ENCODE measurements at places on chromosomes 6 and 20.

DNA sequence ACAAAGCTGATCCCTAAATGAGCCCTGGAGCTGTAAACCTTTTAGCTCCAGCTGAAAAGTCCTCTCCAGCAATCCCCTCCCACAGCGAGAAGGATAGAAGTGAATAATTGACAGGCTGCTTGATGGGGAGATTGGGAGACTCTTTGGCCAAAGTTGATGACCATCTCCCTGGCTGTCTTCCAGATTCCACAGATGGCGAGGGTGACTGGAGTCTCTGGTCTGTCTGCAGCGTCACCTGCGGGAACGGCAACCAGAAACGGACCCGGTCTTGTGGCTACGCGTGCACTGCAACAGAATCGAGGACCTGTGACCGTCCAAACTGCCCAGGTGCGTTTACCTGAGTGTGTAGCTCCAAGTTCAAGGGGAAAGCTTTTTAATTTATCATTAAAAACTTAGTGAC is 67.3 kb downstream of the ISM1 start:
- no peak for DNase-seq

DNA sequence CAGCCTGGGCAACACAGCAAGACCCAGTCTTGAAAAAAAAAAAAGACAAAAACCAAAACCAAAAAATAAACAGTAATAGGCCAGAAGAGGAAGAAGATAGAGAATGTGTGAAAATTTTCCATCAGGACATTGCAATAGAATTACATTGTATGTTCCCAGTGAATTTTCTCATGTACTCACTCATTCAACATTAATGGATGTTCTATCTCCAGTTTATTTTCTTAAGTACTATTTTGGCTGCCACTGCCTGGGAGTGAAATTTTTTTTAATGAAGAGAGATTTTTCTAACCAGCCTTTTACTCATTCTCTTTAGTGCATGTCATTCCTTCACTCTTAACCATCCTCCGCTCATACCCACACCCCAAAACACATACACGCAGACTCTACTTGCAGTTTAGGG is 282.8 kb downstream of the ALDH8A1 start:
- no peak for DNase-seq

- no peak for DNase-seq
Observed at GRCh38 chr20:951384-952169, 35.4 kb upstream of the ANGPT4 start.

DNA sequence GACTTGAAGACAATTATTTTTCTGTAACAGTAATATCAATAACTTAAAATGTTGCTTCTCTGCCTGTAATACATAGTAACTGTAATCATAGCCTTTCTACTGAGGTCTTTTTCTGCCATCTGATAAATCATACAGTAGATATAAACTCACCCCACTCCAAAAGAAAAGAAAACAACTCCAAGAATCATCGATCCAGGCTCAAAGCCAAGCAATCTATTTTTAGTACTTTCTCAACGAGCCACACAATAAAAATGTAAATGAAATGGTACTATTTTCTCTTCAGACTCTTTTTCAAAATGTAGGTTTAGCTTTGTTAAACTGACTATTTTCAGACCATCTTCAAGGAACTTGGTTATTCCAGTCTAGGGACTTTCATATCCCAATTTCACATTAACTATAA is 493.3 kb downstream of the ADGRB3 start:
- DNase-seq = no peak

DNA sequence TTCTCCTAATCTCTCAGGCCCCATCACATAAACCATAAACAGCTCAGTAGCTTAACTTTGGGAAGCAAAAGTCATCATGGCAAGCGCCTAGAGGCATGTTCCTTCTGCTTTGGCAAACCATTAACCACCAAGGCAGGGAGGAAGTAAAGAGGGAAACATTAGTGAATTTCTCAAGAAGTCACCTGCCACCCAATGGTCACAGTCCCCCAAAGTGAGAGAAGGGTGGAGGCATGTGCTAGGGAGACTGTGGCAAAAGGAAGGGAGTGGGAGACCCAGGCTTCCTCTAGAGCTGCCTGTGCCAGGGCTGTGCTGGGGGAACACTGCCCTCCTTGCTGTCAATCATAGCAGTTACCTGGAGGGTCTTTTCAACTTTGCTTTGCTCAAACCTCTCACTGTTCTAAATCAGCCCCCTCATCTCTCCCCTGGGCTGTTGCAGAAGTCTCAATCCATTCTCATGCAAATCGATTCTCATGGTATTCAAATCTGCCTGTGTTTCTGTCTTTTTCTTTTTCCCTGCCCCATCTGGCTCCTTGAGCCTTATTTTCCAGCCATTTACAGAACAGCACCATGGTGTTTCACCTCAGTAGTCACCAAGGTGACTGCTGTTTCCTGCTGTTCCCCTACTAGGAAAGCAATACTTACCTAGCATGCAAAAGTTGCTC is 1.8 kb upstream of the RNF24 start:
- no peak for DNase-seq

DNA sequence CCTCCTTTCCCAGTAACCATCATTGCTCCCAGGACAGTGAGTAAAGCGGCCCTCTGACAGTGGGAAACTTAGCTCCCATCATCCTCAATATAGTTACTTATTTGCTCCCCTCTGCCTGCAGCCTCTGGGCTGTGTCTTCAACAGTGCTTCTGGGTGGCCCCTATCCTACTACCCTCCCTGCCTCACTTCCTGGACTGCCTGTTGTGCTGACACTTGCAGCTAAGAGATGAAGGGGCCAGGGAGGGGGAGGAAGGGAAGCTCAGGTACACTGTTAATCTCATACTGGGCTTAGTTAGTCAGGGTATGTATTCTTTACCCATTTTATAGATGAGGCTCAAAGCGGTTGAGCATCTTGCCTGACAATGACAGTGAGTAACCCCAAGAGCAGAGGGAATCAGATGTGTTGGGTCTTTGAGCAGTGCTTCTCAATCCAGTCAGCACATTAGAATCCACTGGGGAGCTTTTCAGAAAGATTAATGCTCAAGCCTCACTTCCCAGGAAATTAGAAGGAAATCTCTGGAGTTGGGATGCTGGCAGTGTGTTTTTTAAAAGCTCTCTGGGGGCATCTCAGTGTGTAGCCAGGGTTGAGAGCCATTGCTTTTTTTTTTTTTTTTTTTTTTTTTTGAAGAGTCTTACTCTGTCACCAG is 27.1 kb upstream of the KCNK5 start:
- no peak for DNase-seq

GRCh38 chr20:60095456-60095855 is 137.2 kb downstream of the CDH26 start:
- DNase-seq = no peak

DNA sequence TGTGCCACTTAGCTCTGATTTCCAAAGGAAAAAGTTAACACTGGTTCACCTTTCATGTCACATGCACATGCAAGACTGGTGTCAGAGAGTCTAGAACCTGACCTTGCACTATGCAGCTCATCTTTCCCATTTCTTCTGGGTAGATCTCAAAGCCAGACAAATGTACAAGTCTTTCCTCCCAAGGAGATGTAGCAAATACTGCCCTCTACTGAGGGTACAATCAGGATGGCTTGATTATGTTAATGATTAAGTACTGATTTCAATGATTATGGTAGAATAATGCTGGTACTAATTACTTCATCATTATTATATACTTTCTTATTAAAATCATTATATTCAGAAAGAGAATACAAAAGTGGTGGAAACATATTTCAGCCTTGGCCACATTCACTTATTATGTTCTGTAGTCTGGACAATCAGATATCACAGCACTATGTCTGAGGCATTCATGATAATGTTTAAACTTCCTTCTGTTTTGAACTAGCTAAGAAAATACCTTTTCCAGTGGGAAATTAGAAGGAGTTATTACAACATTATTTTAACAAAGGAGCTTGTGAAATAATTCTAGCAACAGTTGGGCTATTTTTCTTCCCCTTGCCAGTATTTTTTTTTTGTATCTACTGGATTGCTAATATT is 68.5 kb upstream of the FOXO3 start:
- DNase-seq = no peak

DNA sequence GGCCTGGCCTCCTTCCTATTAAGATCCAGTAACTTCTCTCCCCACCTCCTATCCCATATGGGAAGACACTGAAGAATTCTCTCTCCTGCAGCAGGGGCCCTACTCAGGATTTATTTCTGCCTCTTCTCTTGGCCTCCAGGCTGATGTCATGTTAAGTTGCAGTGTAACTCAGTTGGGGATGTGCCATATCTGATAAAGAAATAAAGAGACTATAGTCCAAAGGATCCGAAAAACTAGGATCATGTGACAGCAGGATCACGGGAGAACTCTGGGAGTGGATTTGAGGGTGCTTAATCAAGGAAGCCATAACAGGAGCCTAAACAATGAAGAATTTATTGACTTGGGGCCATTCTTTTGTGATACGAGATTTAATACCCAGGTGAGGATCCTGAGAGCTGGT is 38.5 kb upstream of the TGM6 start:
- no peak for DNase-seq

- no peak for DNase-seq
Observed at GRCh38 chr6:167748458-167749379, 78.0 kb upstream of the AFDN start.

DNA sequence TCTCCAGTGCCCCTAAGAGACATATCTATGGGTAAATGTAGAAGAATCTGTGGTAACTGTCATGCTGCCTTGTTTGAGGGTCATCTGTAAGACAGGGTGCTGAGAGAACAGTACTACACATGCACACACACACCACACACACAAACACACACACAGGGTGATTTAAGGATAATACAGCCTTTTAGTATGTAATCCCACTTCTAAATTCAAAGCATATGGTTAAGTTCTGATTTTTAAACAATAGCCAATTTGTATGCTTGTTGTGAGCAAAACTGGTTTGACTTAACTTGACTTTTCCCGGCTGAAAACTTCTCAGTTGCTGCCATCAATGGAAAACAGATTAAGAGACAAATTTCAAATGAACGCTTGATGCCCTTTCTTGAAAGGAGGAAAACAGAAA is 241.8 kb downstream of the ADGRG6 start:
- DNase-seq = no peak

DNA sequence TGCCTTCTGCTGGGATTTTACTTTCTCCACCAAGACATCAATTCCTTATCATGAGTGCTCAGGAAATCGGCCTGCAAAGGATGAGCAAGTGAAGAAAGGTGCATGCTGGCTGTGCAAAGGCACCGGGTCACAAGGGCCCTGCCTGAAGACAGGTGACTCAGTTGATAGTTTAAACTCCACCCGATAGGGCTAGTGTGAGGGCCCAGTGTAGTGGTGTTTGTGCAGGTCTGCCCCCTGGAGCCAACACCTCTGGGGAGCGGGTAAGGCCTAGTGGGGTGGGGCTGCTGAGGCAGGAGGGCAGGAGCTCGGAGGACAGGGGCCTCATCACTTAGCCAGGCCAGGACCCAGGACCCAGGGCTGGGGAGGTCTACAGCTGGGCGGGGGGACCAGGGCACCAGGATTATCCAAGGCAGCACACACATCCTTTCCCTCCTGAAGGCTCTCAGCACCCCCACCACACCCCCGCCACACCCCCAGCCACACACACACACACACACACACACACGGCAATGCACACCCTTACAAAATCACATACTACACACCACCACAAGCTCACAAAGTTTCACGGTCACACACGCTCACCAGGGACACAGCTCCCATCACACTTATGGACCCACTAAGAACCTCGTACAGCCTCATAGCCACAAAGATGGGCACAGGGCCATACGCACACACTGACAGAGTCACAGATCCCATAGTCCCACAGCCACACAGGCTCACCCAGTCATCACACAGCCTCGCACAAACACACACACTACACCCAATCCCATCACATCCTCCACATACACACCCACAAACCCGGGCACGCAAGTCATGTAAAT is 75.4 kb downstream of the GRM4 start:
- no peak for DNase-seq

GRCh38 chr6:6969761-6970223 is 138.0 kb upstream of the RREB1 start:
- no peak for DNase-seq

- DNase-seq = no peak
Observed at GRCh38 chr6:42971746-42972327, 7.1 kb downstream of the PEX6 start.

DNA sequence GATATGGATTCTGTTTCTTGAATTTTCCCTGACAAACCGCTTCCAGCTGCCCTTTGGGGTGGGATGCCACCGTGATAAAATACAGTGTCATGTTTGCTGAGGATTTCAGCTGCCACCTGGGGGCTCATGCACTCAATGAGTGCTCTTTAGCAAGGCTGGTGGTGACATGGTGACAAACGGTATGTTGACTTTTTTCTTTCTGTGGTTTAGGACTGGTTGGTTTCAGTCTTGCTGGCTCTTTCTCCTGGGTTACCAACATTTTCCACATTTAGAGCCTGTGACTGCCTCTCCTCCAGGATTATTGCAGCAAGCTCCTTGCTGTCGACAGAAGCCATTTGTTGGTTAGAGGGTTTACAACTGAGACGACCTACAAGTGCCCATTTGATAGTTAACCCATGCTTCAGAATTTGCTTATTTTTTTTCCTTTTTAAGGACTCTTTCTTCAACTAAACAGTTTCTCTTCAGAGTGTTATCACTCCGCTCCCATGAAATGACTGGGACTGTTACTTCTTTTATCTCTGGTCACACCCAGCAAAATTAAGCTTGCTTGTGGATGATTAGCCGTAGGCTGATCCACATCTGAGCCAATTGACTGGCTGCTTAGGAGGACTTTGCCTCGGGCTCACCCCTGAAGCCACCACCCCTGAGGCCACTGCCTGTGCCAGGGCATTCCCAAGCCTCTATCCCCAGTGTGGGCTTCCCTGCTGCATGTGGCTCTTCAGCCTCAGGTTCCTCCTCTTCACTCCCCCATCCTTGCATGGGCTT is 48.4 kb upstream of the CDYL start:
- no peak for DNase-seq

DNA sequence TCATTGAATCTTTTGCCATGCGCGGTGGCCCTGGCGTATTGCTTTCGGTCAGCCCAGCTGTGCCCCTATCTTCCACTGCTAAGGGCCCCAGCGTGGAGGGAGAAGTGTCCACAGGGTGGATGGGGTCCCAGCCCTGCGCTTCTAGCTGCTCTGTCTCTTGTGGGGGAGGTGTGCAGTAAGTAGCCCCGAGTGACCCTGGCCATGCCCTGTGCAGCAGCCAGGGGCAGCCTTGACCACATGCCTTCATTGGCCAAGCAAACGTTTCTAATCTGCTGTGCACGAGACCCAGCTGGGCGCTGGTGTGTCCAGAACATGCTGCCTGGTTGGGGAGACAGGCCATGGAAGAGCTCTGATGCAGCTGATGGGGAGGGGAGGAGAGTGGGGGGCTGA is 13.6 kb downstream of the TMEM181 start:
- no peak for DNase-seq

DNA sequence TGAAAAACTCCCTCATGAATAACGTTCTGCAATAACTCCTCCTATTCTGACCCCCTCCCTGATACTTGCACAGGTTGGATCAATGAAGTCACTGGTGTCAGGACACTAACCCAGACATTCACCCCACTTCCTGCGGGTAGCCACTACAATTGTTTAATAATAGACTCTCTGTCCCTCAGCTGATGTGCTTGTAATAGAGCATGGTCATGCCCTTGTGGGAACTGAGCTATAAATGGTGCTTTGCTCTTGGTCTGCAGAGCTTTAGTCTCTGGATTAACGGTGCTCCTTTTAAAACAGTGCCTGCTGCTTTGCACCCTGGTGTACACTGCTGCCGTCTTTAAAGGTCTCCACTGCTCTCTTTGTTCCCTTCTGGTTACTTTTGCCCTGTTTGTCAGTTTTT is 127.3 kb downstream of the BACH2 start:
- DNase-seq = no peak
